ENCODE measurements at places on chromosomes 12 and 14. TPM values are rescaled to one million over a fixed set of nuclear protein-coding genes. Genes with fewer than 3 reads are reported as not detected.

Gene GNG2
- 8.1 TPM for total RNA-seq

Gene MMP17
- total RNA-seq: 6.5 TPM

Gene CFAP73
- 1.0 TPM for total RNA-seq

DNA sequence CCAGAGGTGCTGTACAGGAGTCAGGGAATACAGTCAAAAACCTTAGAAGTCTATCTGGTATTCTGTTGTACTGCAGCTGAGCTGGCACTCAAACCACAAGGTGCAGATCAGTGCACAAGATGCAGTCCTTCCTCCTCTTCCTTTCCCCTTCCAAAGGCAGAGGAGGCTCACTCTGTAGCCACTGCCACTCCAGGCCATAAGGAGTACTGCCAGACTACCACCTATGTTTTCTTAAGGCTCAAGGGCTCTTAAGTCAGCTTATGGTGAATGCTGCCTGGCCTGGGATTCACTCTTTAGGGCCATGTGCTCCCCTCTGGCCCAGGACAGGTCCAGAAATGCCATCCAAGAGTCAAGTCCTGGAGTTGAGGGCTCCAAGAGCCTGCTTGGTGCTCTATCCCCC is 200.3 kb downstream of the CRADD start:
- DNase-seq: no peak

DNA sequence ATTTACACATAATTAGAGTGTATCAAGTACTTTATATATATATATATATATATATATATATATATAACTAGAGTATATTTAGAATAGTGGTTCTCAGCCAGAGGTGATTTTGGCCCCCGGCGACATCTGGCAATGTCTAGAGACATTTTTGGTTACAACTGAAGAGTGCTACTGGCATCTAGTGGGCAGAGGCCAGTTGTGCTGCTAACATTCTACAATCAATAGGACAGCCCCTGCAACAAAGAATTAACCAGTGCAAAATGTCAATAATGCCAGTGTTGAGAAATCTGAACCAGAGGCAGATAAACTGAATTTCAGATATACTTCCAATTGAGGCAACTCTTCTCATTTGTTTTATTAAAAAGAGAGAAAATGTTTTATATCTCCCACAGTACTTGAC is 8.9 kb downstream of the GTF2A1 start:
- no peak for DNase-seq

All from suprapubic skin (tissue), 4 donors.